ENCODE measurements at places on chromosomes 7 and 10.

DNA sequence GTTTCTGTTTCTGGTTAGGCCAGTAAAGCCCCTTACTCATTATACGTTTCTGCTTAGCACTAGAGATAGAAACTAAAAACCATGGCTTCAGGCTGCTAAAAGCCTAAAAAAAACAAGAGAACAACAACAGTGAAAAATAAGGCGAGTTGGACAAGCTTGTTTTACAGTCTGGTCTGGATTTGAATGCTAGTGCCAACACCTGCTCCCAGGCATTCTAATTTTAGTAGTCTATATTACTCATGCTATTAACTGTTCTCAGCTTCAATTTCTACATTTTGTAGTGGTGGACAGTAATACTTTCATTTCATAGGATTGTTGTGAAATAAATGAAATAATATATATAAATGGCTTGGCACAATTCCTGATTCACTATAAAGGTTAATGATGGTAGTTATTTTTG is 108.5 kb downstream of the HBP1 start:
- DNase-seq, result no peak

- no peak for DNase-seq
These were observed 35.9 kb upstream of the INHBA start for GRCh38 chr7:41738806-41739205.

DNA sequence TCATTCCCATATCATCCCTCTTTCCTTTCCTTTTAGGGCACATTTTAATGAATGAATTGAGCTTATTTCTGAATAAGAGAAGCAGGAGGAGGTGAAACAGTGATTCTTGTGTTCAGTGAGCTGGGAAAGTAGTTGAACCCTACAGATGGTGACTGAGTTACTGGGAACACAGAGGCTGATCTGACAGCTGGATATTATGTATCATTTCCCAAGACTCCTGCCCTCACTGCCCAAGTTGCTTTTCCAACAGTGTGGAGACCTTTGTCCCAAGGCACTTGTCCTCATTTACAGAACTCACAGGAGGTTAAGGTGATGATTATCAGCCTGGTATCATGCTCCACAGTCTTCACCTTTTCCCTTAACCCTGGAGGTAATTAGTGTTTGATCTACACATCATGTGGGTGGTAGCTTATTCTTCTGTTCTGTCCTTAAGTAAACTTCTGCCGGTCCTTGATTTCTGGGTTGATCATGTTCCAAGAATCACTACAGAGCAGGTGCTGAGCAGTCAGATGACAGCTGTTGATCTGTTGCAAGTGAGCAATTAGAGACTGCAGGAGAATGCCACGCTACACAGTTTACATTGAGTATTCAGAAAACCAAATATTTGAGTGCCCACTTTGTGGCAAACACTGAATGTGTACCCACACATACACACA is 2.6 kb downstream of the PRLHR start:
- peak; percentile 91 for DNase-seq

DNA sequence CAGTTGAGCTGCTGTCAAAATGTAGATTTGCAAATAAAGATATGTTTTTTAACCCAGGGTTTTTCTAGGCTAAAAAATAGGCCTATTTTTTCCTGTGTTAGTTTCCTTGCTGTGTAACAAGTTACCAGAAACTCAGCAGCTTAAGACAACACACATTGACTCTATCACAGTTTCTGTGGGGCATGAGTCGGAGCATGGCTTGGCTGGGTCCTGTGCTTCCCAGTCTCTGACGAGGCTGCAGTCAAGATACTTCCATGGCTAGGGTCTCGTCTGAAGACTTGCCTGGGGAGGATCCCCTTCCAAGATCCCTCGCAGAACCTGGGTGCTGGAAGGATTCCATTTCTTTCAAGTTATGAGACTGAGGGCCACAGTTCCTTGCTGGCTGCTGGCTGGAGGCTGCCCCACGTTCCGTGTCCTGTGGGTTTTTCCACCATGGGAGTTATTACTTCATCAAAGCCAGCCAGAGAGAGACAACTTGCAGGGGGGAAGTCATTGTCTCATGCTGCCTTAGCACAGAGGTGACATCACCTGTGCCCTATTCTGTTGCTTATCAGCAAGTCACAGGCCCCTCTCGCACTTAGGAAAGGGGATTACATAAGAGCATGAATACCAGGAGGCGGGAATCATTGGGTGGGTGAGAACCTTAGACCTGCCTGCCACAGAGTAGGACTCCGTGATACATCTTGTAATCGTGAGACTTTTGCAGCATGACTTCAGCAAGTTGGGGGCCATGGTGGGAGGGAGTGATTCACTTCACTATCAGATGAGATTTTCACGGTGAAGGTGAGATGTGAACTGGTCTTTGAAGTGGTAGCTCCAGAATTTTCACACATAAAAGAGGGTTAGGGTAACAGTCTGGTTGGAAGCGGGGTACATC is 77.9 kb downstream of the CCNY start:
- no peak for DNase-seq

- no peak for DNase-seq
These were observed 279.2 kb downstream of the CXCL12 start for GRCh38 chr10:44105696-44106095.

DNA sequence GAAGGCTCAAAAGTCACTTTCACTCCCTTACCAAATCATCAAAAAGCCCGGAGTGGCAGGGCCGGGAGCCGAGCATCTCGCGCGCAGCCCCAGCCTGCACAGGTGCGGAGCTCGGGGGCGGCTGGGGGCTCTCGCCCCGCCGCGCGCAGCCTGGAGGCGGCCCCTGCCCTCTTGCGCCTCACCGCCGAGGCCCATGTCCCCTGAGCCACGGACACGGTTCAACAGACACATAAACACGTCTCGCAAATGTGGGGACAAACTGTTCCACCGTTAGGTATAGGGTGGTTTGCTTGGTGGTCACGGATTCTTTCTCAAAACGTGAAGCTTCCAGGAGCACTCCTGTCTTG is 700 bp downstream of the GSAP start:
- no peak for DNase-seq

DNA sequence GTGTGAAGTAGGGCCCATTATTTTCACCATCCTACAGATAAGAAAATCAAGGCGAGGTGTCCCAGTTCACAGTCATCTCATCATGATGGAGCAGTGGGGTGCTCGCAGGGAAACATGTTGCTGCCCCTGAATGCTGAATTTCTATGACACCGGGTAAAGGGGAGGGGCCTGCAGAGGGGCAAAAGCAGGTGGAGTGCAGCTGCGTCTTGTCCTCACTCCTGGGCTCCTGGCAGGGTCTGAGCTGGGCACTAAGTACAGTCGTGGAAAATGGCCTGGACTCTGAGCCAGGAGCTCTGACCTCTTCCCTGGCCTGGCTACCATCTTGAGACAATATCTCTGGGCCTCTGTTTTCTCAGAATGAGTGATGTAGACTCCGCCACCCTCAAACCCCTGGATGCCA is 253.1 kb upstream of the PITRM1 start:
- DNase-seq, result no peak

DNA sequence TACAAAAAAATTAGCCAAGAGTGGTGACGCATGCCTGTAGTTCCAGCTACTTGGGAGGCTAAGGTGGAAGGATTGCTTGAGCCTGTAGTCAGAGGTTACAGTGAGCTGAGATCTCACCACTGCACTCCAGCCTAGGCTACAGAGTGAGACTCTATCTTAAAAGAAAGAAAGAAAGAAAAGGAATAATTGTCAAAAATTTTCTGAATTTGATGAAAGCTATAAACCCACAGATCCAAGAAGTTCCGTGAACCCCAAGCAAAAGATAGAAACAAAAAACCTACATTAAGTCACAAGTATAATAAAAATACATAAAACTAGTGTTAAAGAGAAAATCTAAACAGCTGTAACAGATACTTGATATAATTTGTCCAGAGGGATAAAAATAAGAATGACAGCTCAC is 60.1 kb upstream of the KMT2C start:
- DNase-seq, result no peak

DNA sequence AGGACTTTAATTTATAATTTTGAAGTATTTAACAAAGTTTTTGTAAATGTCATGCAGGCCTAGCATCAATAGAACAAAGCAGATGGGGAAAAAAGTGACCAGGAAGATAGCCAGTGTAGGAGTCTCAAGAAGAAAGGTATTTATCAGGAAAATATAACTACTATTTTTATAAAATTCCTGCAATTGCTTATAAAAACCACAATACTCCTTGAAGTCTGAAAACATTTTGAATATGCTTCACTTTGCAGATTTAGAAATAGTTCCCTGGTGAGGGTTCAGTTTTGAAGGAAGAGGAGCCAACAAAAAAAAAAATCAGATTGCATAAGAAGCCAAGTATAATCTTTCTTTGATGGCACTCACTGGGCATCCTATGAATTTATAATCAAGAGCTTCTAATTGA is 34.1 kb downstream of the MTERF1 start:
- DNase-seq, result no peak

GRCh38 chr7:116331020-116331419 is 120.7 kb downstream of the TES start:
- no peak for DNase-seq

GRCh38 chr10:3692387-3692999 is 92.5 kb downstream of the KLF6 start:
- no peak for DNase-seq

- no peak for DNase-seq
These were observed 22.7 kb upstream of the ZCCHC24 start for GRCh38 chr10:79468015-79468560.

DNA sequence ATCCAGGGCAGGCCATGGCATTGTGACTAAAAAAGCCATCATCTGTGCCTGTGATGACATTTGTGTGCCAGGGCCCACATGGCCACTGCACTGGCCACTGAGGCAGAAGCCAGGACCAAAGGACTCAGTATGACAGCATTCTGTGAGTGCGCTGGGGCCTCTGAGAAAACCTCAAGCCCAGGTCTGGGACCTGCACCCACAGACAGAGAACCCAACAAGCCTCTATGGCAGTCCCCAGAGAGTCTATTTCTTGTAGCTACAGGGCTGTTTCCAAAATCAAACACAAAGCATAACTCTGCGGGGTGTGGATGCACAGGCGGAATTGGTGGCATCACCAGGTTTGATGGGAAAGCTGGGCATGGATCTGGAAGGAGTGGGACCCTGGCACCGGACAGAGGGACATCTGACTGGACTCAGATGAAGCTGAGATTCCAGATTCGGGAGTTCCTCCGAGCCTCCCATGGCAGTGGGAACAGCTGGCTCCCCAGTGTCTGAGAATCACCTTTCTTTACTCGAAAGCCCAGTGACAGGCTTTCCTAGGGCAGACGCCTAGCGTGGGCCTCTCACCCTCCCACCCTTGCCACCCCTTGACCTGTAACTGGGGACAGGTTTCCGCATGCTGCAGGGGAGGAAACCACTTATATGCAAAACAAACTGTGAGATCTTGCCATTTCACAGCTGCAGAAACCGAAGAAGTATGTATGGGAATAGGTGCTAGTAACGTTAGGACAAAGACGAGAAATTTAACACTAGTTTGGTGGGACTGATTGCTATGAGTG is 70.6 kb upstream of the RHEB start:
- no peak for DNase-seq

- DNase-seq, result no peak
These were observed 377.6 kb upstream of the MYO3A start for GRCh38 chr10:25556457-25556856.

DNA sequence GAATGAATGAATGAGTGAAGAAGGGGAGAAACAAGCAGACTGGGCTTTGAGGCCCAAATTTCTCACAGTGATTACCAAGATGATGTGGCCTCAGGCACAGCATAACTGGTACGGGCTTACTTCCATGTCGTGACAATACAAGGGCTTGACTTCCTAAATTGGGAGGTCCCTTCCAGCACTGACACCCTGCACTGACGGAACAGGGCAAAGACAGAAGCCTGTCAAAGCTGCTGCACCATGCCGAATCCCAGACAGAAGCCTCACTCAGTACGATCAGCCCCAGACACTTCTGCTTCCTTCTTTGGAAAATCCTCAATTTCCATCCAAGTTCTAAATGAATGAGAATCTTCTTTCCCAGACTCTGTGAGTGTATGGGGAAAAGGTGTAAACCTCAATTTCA is 51.9 kb downstream of the GNA12 start:
- DNase-seq, result no peak

DNA sequence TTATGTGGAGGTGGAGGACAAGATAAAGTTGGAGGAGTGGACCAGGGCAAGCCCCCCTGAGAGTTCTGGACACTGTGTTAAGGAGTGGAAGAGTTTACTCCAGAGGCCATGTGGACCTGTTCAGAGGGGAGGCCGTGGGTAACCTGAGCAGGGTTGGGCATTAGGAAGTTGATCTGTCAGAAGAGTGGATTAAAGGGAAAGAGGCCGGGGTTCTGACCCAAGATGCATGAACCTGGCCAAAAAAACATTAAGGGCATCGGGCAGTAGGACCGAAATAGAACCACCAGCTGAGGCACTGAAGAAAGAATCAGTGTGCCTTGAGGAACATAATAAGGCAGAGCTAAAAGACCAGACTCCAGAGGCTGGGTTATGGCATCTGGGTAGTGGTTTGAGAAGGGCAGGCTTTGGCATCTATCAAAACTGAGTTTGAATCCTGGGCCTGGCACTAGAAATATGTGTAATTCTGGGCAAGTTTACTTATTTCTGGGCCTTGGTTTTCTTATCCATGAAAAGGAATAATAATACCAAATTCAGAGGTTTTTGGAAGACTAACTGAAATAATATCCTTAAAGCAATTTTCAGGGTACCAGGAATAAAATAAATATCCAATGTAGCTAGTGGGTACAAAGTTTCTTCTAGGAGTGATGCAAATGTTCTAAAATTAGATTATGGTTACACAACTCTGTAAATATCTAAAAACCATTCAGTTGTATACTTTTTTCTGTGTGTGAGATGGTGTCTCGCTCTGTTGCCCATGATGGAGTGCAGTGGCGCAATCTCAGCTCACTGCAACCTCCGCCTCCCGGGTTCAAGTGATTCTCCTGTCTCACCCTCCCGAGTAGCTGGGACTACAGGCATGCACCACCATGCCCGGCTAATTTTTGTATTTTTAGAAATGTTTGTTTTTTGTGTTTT is 10.9 kb upstream of the FRAT1 start:
- DNase-seq, result no peak

- DNase-seq, result no peak
These were observed 228.4 kb upstream of the RHOBTB1 start for GRCh38 chr10:61172182-61172926.

GRCh38 chr7:149544028-149544427 is 46.4 kb upstream of the ZNF746 start:
- no peak for DNase-seq

DNA sequence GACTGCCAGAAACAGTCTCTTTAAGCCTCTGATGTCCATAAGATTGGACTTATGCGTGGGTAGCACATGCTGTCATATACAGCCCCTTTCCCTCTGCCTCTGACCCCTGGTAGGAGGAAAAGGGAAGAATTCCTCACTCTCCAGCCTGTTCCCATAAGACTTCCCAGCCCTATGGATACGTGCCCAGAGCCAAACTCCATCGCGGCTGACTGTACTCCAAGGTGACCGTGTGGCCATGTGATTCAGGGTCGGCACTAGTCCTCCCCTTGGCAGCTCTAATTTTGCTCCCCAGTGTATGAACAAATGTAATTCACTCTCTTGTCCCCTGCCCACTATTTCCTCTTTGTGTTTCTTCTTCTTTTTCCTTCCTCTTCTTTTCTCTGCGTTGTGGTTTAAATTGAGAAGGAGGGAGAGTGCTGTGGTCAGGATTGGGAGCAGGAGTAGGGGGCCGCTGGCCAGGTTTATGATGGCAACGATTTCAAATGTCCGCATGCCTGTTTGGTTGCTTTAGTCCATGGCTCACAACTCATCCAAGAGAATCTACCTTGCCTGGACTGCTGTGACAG is 43.8 kb downstream of the PRLHR start:
- DNase-seq, result no peak

GRCh38 chr7:11485636-11486035 is 346.4 kb downstream of the THSD7A start:
- DNase-seq, result no peak

- DNase-seq, result no peak
These were observed 621 bp upstream of the FAM13C start for GRCh38 chr10:59362959-59363381.

GRCh38 chr10:105192861-105193260 is 551.8 kb downstream of the SORCS3 start:
- DNase-seq, result no peak
